ENCODE measurements at places on chromosomes 7 and 10.

- no peak for DNase-seq
Measured at GRCh38 chr10:72218325-72218724, 2.2 kb upstream of the ASCC1 start.

GRCh38 chr10:23412223-23412622, 26.7 kb upstream of the OTUD1 start:
- no peak for DNase-seq

DNA sequence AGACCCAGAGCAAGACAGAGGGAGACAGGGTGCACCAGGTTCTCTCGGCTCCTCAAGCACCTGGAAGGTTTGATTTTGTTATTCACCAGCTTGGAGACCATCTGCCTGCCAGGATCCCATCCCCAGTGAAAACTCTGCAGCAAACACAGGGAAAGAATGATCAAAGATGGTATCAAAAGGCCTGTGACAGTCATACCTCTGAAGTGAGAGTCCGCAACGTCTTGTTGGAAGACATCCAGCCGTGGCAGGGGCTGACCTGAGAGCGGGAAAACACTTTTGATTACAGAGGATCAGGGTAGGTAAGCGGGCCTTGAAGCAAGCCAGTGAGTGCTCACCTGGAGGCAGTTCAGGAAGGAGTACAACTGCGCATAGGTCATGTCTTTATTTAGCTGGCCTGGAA, 142.3 kb downstream of the ANLN start:
- no peak for DNase-seq

GRCh38 chr10:89156161-89156835, 50.8 kb downstream of the CH25H start:
- DNase-seq = no peak

DNA sequence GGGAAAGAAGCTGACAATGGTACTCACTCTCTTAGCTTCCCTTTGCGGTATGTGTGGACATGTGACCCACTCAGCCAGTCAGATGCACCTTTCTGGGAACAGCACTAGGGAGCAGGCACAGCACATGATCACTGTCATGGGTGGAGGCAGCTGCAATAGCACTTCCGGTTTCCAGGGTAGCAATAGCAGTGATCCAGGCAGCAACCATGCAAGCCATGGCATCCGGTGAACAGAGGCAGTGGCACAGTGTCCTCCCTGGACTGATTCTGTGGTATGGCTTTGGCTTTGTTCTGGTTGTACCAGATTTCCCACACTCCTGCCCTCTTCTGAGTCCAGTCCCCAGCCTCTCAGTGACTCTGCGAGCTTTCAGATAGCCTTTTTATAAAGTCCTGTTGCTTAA, 86.8 kb upstream of the NAMPT start:
- no peak for DNase-seq

Measured in T-helper 1 cell (primary cell).